ENCODE measurements at places on chromosomes 16 and 17.

- no peak for DNase-seq
These were observed 99.2 kb upstream of the ZNF469 start for GRCh38 chr16:88283596-88283995.

DNA sequence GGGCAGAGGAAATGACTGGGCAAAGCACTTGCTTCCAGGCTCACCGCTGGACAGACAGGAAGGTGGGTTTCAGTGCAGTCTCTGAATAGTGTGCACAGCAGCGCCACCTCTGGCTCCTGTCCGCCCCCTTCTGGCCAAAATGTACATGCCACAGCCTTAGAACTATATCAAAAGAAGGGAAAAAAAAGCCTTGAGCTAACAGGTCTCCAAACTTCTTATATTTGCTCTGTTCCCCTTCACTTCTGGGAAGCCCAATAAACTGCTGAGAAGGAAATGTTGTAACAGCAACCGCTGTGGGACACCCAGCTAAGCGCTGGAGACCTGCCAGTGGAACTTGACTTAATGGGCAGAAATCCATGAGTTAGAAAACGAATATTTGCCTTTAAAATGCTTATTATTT, 17.5 kb downstream of the COG7 start:
- peak; percentile 63 for DNase-seq

DNA sequence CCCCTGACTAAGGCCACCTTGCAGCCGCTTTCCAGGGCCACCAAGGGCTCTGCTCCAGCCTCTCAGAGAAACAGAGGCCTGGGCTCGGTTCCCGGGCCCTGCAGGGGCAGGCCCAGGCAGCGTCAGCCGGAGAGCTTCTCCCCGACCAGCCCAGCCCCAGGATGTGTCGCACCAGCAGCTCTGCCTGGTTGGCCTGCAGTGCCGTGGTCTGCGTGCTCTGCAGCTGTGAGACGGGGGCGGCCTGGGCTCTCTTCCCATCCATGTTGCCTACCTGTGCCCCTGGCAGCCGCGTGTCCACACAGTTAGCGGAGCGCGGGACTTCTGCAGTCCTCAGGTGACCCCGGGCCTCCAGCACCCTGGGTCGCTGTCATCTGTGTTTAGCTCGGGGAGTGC, 4.8 kb downstream of the IGFALS start:
- DNase-seq: no peak

GRCh38 chr16:23944381-23944780, 108.6 kb downstream of the PRKCB start:
- no peak for DNase-seq

DNA sequence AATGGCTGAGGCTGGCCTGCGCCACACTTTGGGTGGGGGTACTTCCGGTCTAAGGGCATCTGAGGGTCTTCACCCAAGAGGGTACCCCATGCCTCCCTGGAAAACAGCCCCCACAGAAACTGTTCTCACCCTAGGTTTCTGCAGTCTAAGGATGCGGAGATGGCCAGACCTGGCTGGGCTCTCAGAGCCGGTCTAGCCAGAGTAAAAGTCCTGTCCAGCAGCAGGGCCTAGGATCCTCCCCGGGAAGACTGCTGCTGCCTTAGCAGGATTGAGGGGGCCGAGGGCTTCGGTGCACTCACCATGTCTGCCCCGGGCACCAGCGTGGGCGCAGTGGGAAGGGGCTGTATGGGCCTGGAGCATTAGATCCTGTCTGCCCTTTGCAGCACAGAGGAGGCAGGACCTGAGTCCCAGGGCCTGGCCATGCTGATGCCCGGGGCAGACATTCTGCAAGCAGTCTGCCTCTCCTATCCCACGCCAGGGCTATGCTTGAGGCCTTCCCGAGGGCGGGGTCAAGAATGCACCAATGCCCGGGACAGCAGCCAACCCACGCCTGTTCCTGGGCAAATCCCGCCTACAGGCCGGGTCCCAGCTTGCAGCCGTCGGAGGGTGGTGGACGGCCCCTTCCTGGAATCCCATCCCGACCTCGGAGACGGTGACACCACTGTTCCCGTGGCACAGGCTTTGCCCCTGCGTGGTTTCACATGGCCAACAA, 54.7 kb downstream of the CBFA2T3 start:
- DNase-seq: no peak

- no peak for DNase-seq
These were observed 77.5 kb upstream of the CNTNAP4 start for GRCh38 chr16:76199681-76200220.

DNA sequence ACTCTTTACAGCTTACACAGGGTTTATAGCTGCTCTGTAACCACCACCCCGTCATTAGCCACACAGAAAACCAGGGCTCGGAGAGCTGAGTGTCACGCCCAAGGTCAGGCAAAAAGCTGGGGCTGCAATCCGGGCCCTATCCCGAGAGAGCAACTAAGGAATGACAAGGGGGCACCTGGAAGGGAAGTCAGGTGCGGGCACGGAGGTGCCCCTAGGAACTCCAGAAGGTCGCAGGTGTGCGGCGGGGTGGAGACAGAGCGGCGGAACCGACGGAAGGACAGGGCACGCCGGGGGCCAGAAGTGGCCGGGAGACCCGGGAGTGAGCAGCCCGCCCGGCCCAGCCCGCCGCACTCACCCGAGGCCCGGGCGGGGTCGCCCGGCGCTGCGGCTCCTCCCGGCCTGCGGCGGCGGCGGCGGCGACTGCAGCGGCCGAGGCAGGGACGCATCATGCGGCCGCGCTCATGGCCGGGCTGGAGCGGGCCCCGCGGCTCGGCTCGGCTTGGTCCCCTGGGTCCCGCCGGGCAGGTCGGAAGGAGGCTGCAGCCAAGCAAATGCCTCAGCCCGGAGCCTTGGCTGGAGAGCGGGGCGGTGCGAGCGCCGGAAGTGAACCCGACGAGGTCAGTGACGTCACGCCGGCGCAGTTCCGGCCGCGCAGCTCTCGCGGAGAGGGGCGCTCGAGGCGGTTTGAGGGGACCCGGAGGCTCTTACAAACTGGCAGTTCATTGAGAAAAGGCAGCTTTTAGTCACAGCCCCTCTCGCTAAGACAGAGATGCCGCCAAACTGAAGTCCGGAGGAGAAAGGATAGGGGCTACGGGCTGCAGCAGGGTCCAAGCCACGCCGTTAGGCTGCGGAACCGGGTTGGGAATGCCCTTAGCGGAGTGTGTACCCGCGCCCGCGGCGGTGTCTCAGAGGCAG, at the start of gene ZDHHC7:
Gene ZDHHC7 (minus strand): TSS at position 605 of the 915 bp plus-strand sequence. CDS start 20,917 bp downstream, outside the sequence.
- DNase-seq: peak; percentile 96

DNA sequence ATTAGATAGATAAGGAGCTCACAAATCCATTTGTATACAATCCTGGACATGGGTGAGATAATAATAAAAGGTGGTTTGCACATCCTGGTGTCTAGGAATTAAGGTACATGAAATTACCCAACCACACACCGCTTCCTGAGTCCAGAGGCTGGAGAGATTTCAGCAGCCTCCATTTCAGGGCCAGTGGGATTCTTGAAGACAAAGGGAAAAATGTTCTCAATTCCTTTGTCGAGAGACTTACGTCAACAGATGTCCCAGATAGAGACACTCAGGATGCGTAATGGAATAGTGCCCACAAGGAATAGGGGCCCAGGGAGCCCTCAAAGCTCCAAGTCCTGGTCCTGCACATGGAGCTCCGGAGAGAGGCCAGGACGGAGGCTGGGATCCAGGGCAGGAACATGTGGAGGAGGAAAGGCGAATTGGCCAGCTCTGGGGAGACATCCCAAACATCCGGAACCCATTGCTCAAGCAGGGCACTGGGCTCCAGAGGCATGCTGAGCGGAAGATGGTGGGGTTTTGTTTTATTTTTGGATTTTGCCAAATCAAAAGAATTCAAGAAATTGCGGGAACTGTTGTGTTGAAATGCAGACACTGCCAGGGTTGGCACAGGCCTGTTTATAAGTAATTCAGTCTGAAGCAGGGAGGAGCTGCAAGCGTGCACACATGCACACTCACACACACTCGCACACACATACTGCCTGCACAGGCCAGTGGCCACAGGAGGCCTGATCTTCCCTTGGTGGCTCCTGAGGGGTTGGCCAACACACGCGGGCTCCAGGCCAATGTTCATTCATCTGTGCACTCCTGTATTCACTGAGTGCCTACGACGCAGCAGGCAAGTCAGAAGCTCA, 97.2 kb downstream of the NOG start:
- DNase-seq: no peak

- DNase-seq: no peak
These were observed 14.9 kb downstream of the MYBBP1A start for GRCh38 chr17:4540224-4540651.

DNA sequence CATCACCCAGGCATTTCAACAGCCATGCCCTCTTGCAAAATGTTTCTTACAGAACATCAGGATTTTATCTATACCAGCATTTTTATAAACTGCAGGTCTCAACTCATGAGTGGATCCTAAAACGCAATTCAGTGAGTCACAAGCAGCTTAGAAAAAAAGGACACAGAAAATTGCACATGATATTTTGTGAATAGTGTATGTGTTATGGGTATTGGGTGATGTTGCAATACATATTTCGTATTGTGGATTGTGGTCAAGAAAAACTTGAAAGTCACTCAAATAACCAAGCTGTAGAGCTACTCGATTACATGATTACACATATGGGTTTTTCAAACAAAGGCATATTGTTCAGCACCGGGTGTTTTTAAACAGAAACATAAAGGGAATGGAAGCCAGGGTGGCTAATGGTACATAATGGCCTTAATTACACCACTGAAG, 1.4 kb downstream of the WIPI1 start:
- no peak for DNase-seq

DNA sequence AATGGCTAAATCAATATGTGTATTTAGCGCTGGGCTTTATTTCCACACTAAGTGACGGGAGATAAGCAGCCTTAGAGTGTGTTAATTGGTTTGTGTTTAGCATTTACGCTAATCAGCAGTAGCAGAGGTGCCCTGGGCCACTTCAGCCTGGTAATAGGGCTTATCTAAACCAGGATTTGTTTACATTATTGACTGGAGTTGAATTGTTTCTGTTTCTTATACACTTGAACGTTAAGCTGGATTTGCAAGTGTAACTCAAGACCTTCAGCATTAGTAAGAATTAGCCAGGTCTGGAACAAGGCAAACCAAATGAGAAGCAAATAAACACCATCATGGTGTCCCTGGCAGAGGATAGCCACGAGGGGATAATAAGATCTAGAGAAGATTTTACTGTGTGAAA, 313.6 kb downstream of the HS3ST4 start:
- DNase-seq: no peak

GRCh38 chr17:45006927-45007461, 38.9 kb upstream of the C1QL1 start:
- DNase-seq: no peak

GRCh38 chr17:37060094-37060493, 111.3 kb downstream of the AATF start:
- no peak for DNase-seq

- DNase-seq: no peak
These were observed 17.0 kb downstream of the HS3ST3A1 start for GRCh38 chr17:13584701-13585080.

All from GM13977 (cell line).